Activated naive CD4-positive, alpha-beta T cell treated with anti-CD3 and anti-CD28 coated beads, Interleukin-2, amount 10 ng/mL, durations not matched to agents 7 days and 5 days (primary cell): ENCODE measurements at places on chromosomes 1 and 21.

DNA sequence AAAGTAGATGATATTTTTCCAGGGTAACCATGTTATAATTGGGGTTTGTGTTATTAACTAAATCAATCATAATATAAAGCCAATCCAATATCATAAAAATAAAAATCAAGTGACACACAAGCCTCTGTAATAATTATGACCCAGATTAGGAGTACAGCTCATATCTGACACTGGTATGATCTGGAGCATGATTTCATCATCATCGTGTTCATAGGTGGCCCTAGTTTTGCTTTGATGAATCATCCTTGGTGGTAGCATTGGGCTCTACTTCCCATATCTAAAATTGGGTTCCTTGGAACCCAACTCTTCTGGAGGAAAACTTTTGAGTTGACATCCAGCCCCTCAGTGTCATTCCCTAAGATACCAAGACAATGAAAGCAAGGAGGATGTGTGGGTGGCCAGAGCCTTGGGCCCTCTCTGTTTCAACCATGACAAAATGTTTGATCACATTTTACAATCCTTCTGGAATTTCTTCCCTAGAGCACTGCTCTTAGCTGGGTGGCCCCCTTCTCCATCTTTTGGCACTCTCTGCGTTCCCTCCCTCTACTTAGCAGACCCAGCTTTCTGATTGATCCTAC lies 37.0 kb upstream of the ENAH start:
- DNase-seq: no peak

DNA sequence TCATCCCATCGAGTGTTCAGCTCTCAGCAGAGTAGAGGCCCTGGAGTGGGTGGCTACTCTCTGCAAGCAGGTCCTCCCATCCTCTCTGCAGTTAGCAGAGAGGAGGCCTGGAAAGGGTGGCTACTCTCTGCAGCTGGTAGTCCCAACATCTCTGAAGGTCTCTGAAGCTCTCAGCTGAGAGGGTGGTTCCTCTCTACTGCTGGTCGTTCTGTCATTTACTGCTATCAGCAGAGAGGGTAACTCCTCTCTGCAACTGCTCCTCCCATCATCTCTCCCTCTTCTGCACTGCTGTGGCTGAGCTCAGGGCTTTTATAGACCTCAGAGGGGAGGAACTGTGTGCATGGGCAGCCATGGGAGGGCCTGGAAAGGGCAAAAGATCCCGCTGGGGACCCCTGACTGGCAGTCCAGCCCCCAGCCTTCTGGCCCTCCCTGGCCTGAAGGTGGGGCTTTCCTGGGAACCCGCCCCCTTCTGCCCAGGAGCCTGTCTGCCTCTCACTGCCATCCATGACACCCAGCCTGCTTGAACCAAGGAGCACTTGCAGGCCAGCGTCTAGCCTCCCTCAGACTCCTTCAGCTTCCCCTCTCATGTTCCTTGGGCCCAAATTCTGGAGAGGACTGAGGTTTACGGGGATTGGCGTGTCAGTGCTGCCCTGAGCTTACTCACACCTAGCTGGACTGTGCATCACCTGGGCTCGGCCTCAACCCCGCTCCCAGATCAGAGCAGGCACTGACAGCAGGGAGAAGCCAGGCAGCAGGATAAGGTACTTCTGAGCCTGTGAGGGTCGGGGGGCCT lies 898.3 kb upstream of the NEGR1 start:
- DNase-seq: no peak

GRCh38 chr1:219121679-219122078 lies 52.0 kb upstream of the LYPLAL1 start:
- DNase-seq: no peak

GRCh38 chr1:61914823-61915482 lies 172.7 kb downstream of the PATJ start:
- no peak for DNase-seq
